ENCODE measurements at places on chromosomes 5 and 9.

DNA sequence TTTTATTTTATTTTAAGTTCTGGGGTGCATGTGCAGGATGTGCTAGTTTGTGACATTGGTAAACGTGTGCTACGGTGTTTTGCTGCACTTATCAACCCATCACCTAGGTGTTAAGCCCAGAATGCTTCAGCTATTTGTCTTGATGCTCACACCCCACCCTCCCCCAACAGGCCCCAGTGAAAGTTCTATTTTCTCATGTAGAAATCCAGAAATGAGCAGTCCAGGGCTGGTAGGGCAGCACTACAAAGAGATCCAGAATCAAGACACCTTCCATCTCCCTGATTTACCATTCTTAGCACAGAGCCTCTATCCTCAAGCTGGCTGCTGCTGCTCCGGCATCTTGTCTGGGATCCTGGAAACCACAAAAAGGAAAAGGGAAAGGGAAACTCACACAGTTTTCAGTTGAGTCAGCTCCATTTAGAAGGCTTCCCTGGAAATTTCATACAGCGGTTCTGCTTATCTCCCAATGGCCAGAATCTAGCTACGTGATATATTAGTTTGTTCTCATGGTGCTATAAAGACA, 85.4 kb upstream of the SMARCA2 start:
- DNase-seq: no peak

- no peak for DNase-seq
Measured at GRCh38 chr5:44640945-44641456, 167.7 kb upstream of the MRPS30 start.

GRCh38 chr9:134328341-134328840, 2.1 kb downstream of the RXRA start:
- no peak for DNase-seq

DNA sequence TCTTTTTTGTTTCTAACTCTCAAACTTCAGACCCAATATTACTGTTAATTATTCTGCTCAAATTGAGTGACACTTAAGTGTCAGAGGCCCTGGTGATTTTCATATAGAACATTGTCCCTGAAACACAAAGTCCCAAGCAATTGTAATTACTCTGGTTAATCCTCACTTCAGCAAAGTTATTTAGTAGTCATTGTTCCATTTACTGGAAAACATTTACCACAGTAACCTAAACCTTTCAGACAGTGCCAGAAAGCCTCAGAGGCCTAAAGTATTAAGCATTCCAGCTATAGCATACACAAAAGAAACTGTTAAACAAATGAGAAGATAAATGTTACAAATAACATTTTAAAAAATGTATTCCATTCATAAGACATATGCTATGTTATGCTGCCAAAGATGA, 237.2 kb upstream of the CDH6 start:
- DNase-seq: no peak

DNA sequence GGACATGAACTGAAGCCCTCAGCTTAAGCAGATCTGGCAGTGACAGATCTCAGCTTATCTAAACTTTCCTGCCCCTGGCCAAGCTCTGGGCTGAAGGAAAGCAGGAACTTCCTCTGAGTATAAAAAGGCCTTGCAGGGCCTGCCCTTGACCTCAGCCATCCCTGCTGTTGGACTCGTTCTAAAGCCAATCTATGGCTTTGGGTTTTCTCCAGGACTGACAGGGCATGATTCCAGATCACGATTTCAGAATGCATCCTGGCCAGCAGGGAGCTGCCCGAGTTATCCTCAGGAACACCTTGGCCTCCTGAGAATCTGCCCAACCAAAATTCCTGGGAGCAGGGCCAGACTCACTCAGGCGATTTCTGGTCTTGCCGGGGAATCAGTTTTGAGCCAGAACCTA, 502.7 kb downstream of the TLE4 start:
- DNase-seq: no peak
